Amygdala (tissue), 56 donors: ENCODE measurements at places on chromosomes 3 and 15.

GRCh38 chr3:152893647-152894046 lies 58.7 kb downstream of the P2RY1 start:
- no peak for DNase-seq

DNA sequence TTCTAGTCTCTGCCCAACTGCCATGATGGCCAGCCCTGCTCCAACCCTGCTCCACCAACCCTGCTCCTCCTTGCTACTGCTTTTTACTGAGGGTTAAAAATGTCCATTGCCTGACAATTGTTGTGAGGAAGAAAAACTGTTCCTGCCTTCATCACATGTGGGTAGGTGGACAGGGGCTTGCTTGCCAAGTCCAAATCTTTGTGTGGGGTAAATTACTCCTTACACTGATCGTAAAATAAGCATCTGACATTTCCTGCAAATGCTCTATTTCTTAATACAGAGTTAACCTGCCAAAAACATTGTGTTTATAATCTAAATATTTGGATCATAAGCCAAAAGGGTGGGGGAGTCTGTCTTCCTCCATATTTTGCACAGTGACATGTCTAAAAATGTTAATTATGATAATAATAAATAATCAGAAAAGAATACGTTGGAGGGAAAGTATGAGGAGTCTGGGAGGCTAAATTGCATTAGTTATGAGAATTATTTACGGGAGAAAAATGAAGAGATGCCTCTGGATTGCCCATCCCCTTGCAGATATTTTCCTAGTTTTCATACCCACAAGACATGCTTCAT lies 242.5 kb upstream of the TBL1XR1 start:
- DNase-seq: no peak

DNA sequence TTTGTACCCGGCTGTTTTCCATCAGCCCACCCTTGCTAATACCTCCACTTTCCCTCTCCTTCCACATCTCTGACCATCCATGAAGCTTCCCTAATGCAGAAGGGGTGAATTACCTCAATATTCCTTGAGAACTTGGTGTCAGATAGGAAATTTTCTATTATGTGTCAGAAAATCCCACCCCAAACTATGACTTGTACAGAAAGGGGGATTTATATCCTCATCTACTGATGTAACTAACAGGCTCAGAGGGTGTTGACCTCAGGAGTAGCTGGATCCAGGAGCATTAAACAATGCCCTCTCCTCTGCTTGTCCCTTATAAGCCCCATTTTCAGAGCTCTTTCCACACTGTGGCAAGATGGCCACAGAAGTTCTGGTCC lies 242.8 kb upstream of the TLE3 start:
- no peak for DNase-seq

- DNase-seq: no peak
Measured at GRCh38 chr15:97915261-97915660, 45.2 kb upstream of the ARRDC4 start.

DNA sequence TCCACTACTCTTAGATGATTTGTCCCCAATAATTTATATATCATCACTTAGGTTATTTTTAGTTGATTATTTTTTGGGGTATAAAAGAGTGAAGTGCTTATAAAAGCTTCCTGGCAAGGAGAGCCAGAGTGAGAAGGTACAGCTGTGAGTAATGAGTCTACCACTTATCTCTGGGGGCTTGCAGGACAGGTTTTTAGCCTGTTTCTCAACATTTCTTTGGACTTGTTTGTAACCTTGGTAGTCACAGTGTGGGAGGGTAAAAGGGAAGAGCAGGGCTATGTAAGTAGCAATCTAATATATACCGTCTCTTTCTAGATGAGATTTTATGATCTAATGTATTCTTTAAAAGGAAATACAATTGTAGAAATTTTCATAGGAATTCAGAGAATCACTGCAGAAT lies 321.3 kb upstream of the GOLIM4 start:
- no peak for DNase-seq

DNA sequence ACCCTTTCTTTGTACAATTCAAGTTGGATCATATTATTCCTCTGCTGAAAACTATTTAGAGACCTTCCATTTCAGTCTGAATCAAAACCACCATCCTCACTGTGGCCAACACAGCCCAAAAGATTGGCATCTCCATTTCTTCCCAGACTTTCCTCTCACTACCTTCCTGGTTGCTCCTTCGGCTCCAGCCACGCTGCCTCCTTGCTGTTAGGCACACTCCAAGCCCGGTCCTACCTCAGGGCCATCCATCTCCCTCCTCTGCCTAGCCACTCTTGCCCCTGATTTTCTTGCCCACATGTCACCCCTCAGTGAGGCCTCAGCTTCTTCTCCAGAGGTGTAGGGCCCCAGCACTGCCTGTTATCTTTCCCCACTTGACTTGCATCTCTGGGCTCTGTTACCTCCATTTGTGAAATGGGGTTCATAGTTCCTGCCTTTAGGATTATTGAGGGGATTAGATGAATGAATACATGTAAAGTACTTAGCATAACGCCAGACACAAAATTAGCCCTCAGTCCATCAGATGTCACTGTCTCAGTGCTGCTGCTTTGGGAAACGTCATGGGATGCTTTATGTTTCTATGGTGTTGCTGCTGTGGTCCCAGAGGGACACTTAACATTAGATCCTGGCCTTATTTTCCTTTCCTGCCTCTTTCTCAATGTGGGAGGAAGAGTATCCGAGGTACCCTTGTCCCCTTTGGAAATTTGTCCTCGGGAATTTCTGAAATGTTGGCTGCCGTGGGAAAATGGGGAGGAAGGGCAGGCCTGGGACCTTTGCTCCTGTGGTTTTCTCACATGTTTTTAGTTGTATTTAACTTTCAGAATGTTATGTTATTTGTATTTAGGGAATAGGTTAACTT lies 31.3 kb downstream of the SNRK start:
- no peak for DNase-seq
